ENCODE measurements at places on chromosomes 13 and 19.

- no peak for DNase-seq
Measured at GRCh38 chr19:56837004-56837403, 3.5 kb downstream of the PEG3 start.

DNA sequence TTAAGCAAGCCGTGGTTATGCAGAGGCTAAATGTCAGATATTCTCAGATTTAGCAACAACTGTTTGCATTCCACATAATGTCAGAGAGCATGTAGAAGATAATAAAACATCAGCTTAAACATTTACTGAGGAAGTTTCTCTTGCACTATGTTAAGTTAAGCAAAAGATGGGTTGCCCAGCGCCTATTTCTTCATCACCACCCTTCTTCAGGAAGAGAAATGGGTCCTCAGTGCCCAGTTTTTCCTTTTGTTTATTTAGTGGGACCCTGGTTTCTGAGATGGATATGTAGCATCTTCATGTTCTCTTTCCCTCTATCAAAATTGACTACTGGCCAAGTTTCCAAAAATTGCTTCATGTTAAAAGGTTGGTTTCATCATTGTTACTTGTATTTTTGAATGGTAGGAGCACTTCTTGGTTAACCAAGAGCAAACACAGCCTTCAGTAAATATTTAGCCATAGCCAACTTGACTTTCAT is 356.8 kb downstream of the RFC3 start:
- no peak for DNase-seq

DNA sequence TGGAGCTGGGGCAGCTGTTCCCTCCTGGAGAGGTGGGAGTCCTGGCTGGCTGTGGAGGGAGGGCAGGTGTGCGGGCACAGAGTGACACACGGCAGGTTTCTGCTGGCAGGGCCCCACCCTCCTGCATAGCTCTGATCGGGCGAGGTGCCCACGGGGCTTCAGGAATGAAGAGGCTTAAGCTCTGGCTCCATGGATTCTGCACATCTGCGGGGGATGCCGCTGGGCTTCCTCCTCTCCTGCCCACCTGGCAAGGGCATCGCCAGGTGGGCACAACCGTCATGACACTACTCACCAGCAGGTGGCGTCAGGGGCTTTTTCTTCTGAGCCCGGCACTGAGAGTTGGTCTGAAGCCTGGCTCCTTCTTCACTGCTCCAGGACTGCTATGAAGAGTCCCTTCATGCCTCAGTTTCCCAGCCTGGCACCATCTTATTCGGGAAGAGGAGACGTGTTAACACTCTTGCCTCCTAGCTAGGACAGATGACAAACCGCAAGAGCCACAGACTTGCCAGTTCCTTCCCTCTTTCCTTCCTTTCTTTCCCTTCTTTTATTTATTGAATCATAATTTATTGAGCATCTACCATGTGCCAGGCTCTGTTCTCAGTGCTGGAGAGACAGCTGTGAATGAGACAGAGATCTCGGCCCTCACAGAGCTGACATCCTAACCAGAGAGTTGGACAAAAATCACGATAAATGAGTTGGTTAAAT is 15.2 kb upstream of the PAK4 start:
- peak; percentile 70 for DNase-seq

DNA sequence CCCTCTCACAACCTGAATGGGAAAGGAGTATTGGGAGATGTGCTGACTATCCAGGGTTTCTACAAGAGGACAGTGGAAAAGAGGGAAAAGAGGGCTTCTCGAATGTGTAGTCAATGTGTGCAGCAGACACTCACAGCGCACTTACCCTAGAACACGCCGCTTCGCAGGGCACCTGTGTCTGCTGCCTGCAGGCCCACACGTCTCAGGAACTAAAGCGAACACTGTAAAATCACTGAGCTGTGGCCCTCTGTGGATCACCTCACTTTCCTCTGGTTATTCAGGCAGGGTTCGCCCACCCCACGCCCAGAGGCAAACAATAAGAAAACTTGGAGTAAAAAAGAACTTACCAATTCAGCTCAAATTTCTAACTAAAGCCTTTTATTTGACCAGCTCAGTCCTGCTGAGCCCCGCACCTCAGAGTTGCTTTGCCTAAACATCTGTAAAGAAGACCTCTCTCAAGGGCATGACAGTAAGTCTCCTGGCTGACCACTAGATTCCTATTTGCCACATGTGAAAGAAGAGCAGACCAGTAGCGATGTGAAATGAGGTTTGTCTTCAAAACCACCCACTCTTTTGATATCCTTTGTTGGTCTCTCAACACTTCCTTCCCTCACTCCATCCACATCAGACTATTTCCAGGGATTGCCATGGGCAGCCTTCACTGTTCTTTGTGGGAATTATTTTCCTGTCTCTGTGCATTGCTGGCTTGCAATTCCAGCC is 19.3 kb upstream of the DOCK9 start:
- DNase-seq, result no peak

DNA sequence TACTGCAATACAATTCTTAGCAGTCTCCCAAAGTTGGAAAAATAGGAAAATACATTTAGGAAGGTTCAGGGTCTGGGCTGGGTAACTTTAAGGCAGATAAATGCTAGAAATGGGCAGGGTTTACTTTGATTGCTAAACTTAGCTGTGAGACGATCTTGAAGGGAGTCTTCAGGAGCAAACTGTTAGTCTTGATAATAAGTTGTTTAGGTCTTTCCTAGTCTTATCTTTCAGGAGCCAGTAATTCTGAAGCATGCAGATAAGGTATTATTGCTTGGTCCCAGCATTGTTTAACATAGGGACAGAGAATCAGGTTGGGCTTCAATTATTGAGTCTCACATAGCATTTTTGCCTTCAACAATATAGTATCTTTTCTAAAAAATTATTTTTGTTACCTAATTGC is 262.4 kb upstream of the MIR17HG start:
- no peak for DNase-seq

- DNase-seq, result peak; percentile 19
Measured at GRCh38 chr13:72726726-72727416, 558 bp downstream of the MZT1 start.

GRCh38 chr13:29923554-29924481 is 73.4 kb upstream of the UBL3 start:
- peak; percentile 24 for DNase-seq

DNA sequence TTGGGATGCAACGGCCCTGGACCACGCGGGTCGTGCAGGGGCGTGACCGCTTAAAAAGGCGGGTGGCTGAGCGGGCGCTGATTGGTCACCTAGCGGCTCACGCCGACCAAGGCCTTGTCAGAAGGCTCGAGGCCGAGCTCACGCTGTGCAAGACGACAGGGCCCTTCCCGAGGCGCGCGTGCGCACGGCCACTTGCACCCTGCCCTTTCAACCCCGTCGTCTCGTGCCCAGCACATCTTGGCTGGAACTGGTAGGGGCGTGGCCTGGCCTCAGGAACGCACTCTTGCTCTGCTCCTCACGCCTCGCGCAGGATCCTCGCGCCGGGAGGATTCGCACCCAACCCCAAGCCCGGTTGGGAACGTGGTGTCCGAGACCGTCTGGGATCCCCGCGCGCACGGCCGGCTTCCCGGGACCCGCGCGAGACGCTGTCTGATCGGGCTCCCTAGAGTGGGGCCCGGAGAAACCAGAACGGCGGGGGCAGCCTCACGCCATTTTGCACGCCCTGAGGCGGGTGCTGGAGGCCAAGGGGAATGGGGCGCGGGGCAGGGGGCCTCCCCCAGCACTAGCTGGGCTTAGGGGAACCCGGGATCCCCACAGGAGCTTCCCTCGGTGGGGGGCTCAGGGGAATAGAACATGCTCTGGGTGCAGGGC is at the start of gene MEIOSIN:
Gene MEIOSIN, plus strand, starts transcription at position 280 of the 651 bp plus-strand sequence. CDS start 1,938 bp downstream, outside the sequence.
- no peak for DNase-seq

GRCh38 chr13:93534181-93534700 is 307.6 kb downstream of the GPC6 start:
- DNase-seq, result no peak

GRCh38 chr19:14479975-14480699 is 5.0 kb upstream of the PTGER1 start:
- DNase-seq, result peak; percentile 65

DNA sequence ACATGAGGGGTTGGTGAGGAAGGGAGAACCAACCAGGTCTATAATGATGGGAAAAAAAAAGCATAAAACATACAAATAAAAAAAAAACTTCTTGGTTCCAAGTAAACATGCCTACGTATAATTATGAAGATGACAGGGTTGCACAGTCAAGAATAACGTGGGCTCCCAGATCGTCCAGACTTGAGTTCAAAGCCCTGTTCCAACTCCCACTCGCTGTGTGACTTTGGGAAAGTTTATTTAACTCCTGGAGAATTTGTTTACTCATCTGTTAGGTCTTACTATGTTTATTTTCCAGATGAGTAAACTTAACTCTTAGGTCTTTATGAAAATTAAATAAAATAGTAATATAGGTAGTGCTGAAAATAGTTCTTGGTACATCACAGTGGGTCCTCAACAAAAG is 13.8 kb downstream of the STARD13 start:
- DNase-seq, result no peak

- DNase-seq, result no peak
Measured at GRCh38 chr13:49246850-49247642, 679 bp upstream of the CDADC1 start.
